Fibroblast of skin of right quadriceps (primary cell): ENCODE measurements at places on chromosomes 3 and 15.

GRCh38 chr3:8856721-8857120 is 87.3 kb upstream of the OXTR start:
- peak; percentile 58 for DNase-seq

- no peak for DNase-seq
Measured at GRCh38 chr3:63959146-63959545, 47.0 kb upstream of the SCAANT1 start.

- no peak for DNase-seq
Measured at GRCh38 chr3:111924283-111924682, 54.5 kb upstream of the ABHD10 start.

DNA sequence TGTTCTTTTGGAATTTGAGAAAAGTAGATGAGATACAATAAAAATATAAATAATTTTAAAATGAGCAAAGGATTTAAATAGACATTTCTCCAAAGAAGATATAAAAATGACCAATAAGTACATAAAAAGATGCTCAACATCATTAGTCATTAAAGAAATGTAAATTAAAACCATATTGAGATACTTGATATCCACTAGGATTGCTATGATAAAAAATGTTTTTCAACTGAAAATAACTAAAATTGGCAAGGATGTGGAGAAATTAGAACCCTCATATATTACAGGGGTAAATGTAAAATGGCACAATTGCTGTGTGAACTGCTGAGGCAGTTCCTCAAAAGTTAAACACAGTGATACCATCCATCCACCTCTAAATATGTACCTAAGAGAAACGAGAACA is 38.8 kb downstream of the LRRFIP2 start:
- DNase-seq, result peak; percentile 45

DNA sequence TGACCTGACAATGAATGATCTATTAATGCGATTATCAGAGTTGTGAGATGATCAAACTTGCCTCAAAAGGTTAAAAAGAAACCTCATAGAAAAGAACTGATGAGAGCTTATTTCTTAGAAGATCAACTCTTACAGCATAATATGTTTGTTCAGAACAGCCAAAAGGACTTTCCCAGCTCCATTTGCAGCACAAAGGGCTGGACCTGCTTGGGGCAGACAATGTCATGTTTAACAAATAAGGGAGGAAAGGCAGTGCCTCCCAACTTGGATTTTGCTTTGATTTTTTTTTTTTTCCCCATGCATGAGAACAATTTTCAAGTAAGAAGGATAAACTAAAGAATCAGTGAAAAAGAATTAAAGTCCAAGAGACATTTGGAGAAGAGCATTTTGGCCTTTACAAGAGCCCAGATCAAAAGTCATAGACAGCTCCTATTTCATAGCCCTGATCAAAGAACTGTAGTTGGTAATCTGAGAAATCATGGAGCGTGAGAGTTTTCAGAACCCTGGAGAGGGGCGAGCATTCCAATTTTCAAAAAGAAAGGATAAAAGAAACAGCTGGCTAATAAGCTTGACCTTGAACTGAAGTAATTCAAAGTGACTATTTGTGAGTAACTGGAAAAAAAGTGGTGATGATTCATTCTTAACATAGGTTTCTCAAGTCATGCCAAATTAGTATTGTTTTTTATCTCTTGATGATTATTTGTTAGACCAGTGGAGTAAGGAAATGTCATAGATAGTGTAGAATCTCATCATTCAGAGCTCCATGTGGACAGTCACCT is 136.0 kb upstream of the CFAP20DC start:
- DNase-seq, result peak; percentile 27

GRCh38 chr3:153284282-153284938 is 122.4 kb downstream of the RAP2B start:
- DNase-seq, result peak; percentile 90

DNA sequence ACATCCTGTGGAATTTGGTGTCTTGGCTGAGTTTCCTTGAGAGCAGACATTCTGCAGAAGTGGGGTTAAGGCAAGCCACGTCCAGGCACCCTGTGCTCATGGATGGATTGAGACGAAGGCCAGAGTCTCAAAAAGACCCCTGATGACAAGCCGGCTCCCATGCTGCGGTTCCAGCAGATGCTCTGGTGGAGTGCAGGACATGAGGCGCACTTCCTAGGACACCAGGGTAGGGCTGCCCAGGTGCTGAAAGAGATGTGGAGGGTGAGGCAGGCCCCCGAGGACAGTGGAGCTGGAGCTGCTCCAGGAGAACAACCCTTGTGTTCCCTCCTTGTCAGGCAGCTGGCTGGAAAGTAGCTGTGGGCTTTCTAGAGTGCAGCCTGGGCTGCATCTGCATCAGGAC is 81.0 kb downstream of the ASB7 start:
- no peak for DNase-seq

DNA sequence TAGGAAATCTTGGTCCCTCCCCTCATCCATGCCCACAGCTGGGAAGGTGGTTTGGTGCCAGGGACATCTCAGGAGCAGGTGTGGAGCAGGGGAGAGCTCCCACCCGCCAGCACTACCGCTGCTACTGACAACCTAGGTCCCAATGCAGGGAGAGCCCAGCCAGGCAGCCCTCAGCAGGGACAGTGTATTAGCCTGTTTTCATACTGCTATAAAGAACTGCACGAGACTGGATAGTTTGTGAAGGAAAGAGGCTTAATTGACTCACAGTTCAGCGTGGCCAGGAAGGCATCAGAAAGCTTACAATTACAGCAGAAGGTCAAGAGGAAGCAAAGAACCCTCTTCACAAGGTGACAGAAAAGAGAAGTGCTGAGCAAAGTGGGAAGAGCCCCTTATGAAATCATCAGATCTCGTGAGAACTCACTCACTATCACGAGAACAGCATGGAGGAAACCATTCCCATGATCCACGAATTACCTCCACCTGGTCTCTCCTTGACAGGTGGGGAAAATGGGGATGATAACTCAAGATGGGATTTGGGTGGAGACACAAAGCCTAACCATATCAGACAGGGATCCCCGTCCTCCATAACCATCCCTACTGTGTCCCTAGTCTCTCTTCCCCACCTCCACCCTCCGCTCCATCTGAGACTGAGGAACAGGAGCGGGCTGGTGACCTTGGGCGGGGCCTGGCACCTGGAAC is 218.6 kb downstream of the TBC1D2B start:
- no peak for DNase-seq

GRCh38 chr3:42489937-42490227 is 12.6 kb upstream of the VIPR1 start:
- no peak for DNase-seq

- no peak for DNase-seq
Measured at GRCh38 chr3:102827386-102827785, 392.6 kb downstream of the ZPLD1 start.

DNA sequence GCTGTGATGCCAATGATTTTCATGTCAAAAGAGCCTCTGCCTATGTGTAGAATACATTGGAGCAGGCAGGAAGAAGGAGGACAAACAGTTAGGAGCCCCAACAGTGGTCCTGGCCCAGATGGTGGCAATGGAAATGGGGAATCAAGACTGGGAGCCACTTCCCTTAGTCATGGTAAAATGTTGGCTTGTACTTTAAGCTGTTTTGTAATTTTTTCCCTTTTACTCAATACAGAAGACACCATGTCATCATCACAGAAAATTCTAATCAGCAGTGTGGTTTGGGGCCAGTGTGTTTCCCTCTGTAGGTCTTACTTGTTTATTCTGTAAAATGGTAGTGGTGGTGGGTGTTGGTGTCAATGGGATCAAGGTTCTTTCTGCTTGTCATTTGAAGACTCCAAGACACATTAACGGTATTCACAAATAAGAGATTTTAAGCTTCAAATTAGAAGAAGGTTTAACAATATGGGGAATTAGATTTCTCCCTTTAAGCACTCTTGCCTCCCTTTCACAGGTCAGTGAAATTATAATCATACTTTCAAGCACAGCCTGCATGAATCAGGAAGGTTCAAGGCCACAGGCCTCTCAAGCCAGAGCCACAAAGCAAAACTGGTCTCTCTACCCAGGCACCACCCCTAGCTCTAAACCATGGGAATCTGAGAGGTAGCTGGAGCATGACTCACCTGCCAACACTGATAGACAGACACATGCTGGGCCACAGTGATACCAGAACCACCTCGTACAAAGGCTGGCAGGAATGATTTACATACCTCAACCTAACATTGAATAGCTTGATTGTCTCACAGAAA is 24.9 kb downstream of the SIAH2 start:
- DNase-seq, result no peak

- no peak for DNase-seq
Measured at GRCh38 chr3:186432189-186432588, 70.2 kb upstream of the DGKG start.

- DNase-seq, result no peak
Measured at GRCh38 chr15:89335298-89336041, 846 bp upstream of the POLG start.

DNA sequence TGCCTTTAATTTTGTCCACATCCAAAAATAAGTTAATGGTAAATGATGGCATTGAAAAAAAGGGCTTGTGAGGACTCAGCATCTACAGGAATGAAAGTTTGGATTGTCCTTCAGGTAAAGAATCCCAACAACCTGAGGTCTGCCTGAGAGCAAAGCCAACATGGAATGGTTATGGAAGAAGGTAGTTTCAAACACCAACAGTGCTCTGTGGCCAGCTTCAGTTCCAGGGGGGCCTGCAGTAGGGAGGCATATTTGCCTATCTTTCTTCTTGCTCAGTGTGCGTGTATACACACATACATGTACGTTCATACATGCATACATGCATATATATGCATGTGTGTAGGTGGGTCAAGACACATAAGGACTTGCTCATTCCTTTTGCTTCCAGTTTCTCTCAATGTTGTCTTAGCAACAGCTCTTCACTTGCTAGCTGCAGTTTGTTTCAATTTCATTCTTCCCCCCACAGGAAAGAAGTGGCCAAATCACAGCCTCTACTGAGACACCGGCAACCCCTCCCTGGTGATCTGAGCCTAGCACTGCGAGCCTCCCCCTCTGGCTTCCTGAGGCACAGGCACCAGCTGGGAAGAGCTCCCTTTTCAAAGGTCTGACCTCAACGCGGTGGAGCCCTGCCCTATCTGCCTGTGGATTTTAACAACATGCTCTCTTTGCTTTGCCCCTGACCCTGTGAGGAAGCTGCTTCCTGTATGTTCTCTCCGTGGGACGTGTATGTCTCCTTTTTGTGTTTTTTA is 146.2 kb downstream of the KLF13 start:
- DNase-seq, result peak; percentile 37

GRCh38 chr3:47849699-47850563 is 47.0 kb downstream of the DHX30 start:
- DNase-seq, result peak; percentile 40

DNA sequence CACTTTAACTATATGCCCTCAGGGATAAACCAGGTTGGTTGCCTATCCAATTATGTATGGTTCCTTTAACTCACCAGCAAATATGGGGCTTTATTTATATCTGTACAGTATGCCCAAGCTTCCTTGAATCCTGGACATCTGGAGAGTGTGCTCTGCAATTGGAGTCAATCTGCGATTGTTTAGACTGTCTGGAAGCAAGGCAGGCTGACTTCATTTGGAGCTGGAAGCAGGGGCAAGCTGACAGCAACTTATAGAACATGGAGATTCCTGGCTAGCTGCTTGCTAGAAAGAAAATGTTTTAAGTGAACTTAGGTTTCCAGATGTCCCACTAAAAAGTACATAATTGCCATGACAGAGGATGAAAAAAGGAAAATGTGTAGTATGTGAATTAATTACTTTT is 63.7 kb upstream of the TPRG1 start:
- DNase-seq, result peak; percentile 61

GRCh38 chr3:186775999-186776398 is 7.4 kb upstream of the EIF4A2 start:
- DNase-seq, result no peak

DNA sequence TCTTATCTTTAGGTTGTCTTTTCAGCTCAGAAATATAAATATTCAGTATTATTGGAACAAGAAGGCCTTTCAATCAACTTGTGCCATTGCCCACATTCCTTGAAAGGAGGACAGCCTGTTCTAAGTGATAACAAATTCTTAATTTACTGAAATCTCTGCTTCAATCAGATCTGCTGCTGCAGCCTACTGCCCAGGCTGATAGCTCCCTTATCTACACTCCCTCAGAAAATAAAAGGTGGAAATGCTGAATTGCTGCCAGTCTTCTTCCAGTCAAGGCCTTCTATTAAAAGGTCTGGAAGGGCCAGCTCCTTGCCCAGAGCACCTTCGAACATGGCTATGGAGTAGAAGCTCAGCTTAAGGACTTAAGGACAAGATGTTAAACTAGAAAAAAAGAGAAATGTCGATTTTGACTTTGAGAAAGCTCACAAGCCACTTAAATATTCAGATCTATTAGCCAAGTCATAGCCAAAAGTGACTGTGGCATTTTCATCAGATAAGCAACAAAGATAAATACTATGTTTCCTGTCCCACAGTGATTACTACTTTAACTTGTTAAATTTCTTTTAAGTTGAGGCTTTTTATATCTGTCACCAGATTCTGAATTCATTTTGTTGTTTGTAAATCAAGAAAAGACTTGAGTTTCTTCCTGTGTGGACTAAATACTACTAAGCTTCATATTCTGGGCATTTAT is 480.5 kb upstream of the CBLB start:
- no peak for DNase-seq

- no peak for DNase-seq
Measured at GRCh38 chr15:99721104-99721778, 12.0 kb downstream of the LYSMD4 start.

GRCh38 chr3:173869766-173870165 is 472.2 kb downstream of the NLGN1 start:
- no peak for DNase-seq

DNA sequence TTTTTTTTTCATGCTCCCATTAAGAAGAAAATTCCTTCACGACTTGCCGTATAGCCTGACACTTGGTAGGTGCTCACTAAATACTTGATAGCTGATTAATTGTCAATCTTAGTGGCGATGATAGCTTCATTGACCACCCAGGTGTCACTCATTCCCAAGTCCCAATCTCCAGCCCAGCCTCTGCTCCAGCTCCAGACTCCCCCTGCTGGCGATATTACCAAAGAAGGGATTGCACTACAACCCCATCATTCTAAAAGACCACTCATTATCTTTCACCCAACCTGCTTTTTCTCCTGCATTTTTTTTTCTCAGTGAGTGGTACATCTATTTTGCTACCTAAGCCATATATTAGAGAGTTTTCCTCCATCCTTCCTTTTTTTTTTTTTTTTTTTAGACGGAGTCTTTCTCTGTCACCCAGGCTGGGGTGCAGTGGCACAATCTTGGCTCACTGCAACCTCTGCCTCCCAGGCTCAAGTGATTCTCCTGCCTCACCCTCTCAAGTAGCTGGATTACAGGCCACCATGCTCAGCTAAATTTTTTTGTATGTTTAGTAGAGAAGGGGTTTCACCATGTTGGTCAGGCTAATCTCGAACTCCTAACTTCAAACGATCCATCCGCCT is 19.5 kb upstream of the COMMD2 start:
- DNase-seq, result peak; percentile 23
